ENCODE measurements at places on chromosomes 1 and 21.

DNA sequence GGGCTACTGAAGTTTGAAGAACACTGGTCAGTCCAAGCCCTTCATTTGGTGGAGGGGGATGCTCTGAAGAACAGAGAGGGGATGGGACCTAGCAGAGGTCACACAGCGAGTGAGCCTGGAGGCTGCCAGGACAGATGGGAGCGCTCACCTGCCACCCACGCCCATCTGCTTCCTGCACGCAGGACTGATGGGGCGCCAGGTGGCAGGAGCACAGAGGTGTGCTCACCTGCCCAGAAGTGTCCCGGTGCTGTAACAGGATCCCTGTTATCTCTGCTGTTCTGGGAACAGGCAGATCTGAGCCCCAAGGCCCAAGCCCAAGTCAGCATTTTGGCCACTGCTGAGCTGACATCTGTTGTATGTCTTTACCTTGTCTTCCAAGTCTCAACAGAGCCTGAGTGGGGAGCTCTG, 40.5 kb downstream of the EPHB2 start:
- no peak for DNase-seq

GRCh38 chr1:9253453-9254105, 19.0 kb downstream of the H6PD start:
- DNase-seq, result no peak

GRCh38 chr1:164695956-164696665, 137.1 kb downstream of the PBX1 start:
- no peak for DNase-seq

DNA sequence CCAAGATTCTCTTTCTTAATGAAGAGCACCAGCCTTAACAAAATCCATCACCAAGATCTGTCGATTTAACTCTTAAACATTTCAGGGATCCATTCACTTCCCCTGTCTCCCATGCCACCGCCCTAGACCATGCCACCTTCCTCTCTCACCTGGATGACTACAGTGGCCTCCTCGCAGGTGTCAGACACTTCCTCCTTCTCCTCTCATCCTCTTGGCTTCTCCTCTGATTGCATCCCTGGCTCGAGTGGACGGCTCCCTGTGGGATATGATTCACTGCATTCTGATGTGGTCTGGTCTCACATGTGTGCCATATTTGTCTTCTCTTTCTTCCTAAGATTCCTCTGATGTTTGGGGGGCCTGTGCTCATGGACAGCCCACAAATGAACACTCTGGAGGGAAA, 66.4 kb upstream of the KLHDC7A start:
- DNase-seq, result no peak

DNA sequence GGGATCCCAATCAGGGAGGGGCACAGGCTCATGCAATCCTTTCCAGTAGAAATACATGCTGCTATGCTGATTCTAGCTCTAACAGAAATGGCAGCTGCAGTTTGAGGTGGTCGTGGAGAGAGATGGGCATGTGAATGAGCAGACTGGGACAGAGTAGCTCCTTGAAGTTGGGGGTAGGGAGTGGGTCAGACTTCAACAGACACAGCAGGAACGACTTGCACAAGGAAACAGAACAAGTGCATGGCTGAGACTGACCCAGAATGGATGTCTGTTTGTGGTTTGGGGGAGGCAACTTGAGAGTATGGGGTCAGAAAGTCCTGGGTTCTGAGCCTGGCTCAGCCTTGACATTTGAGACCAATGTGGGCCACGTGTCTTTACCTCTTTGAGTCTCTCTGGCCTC, 25.1 kb upstream of the TRABD2B start:
- DNase-seq, result no peak

GRCh38 chr1:113057006-113057405, 16.0 kb upstream of the LRIG2 start:
- DNase-seq, result no peak

- DNase-seq, result peak; percentile 47
Observed at GRCh38 chr1:169604781-169605560, 18.7 kb upstream of the F5 start.
